CMK (cell line): ENCODE measurements at places on chromosomes 4 and X.

DNA sequence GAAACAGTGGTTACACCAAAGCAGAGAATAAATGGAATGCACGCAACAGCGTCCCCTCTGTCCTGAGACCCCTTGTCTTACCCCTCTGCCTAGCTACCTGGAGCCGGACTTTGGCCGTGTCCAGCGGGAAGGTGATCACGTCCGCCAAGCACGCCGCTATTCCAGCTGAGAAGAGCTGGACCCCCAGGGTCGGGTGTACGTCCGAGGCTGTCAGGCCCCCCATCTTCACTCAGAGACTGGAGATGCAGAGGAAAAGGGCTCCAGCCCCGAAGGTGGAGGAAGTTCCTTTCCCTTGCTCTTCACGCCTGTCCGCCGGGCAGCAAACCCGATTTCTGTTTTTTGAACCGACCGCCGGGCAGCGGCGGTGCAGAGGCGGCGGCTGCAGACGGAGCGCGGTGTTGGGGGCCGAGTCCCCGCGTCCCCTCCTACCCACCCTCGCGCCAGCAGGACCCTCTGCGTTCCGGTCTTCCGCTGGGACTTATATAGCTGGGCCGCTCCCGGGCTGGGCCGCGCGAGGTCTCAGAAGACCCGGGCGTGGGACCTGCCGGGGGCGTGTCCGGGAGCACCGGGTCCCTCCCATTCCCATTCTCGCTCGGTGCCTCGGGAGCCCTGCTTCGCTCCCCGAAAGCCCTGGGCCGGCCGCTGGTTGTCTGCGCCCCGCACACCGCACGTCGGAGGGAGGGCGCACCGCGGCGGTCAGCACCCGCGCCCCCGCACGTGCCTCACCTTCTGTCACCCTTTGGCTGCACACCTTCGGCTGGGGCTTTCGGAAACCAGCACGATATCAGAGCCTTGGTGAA is at the start of gene UCP1:
UCP1 (minus strand) TSS at position 455 of the 800 bp plus-strand sequence; CDS start at position 223, 232 bp downstream.
- no peak for DNase-seq

GRCh38 chr4:144748814-144749555 is 103.0 kb downstream of the HHIP start:
- no peak for DNase-seq

DNA sequence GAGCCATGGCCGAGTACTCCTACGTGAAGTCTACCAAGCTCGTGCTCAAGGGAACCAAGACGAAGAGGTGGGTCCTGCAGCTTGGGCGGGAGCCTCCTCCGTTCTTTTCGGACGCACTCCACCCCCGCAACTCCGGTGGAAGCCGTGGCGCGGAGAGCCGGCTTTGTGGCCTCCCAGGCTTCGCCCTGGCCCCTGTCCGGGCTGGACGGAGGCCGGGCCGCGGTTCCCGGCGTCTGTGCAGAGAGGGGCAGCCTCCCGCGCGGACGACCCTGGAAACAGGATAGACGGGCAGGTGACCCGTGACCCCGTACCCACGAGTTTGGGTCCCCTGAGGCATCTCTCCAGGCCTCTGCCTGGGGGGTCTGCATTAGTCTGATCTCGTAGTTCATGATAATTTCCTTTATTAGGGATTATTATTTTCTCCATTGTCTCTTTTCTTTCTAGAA is 356 bp downstream of the FRG1 start:
- DNase-seq, result no peak

DNA sequence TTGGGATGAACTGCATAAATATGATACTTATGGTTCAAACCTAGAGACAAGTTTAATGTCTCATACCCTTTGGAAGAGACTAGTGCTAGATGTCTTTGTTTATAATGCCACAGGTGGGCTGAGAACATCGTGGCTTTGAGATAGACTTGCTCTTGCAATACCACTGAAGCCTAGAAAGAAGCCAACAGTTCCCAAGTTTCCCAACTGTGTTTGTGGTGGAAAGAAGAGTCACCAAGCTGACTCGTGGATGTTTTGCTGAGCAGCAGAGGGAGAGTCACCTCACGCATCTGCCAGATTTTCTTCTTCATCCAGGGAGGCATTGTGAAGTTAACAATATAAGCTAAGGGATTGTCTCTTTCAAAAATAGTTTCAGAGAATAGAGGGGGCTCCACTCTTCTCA is 1076.2 kb downstream of the C4orf33 start:
- DNase-seq, result no peak

GRCh38 chr4:2051086-2051485 is 8.0 kb upstream of the NAT8L start:
- no peak for DNase-seq

DNA sequence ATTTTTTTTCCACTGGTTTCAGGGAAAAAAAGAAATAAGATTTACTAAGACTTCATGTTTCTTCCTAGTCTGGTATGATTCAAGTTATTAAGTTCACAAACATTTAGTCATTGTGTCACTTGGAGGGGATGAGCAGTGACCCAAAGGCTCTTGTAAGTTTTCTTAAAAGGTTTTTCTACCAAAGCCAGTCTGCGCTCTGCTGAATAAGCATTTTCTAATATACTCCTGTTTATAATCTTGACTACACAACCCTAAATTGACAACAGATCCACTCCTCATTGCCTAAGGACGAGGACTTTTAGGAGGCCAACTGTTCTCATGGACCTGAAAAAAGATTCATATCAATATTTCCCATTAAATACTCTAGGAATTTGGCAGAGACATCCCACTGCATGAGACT is 161.1 kb upstream of the TLL1 start:
- no peak for DNase-seq
